ENCODE measurements at places on chromosomes 11 and 22.

GRCh38 chr11:71787098-71787823, 45.7 kb upstream of the DEFB108B start:
- DNase-seq: peak; percentile 97

DNA sequence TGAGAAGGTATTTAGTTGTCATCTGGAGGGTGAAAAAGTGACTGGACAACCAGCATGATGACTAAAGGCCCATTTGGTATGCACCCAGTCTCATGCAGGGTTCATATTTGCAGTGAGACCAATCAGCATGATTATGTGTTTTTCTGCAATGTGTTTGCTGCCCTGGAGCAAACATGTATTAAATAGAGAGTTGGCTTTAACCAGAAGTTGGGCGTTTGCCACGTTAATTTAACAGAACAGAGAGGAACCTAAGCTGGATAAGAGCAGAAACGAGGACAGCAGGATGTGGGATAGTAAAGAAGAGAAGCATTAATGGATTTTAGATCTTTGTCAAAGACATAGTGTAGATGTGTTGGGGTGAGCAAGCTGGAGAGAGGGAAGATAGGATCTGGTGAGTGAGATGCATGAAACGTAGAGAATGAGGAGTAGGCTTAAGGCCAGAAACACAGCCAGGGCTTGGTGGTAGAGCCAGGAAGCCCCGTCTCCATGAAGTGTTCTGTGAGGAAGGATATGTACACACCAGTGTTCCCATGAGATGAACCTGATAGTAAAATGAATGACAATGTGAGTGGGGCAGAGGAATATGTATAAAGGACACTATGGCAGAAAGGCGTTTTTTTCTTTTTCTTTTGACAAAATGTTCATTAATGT, 164.0 kb upstream of the PDGFD start:
- DNase-seq: no peak

GRCh38 chr11:45105233-45105983, 41.0 kb upstream of the PRDM11 start:
- DNase-seq: peak; percentile 94

DNA sequence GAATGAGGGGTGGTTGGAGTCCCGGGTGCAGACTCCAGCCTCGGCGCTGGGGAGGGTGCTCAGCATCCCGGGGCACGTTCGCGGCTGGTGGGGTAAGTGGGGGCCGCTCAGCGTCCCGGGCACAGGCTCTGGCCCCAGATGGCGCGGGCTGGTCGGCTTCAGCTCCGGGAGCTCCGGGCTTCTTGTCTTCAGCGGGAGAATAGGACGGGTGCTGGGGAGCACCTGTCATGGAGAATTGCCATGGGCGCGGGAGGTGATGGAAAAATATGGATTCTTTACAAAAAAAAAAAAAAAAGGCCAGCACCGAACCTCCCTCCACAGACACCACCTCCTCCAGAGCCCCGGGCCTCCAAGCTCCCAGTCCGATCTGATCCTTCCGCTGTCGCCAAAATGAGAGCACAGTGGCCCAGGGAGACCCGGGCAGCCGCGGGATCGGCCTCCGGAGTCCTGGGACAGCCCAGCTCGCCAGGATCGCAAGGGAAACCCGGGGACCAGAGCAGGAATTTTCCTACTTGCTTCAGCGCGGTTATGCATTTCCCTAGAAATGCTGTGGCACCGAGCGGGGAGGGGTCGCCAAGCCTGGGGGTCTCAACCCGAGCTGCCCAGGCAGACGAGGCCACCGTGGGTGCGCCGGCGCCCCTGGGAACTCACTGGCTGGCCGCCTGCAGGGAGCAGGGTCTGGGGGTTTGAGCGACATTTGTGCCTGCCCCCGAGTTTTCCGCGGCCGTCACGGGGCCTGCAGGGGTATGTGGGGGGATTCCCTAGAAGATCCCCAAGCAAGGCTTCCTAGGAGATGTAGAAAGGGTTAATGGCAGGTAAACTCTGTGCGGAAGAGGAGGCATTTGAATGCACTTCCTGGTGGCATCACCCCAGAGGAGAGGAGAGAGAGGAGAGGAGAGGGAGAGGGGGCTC, 1336.9 kb downstream of the BRD1 start:
- DNase-seq: peak; percentile 84

- no peak for DNase-seq
Observed at GRCh38 chr22:21029486-21030025, 2.8 kb downstream of the SLC7A4 start.

DNA sequence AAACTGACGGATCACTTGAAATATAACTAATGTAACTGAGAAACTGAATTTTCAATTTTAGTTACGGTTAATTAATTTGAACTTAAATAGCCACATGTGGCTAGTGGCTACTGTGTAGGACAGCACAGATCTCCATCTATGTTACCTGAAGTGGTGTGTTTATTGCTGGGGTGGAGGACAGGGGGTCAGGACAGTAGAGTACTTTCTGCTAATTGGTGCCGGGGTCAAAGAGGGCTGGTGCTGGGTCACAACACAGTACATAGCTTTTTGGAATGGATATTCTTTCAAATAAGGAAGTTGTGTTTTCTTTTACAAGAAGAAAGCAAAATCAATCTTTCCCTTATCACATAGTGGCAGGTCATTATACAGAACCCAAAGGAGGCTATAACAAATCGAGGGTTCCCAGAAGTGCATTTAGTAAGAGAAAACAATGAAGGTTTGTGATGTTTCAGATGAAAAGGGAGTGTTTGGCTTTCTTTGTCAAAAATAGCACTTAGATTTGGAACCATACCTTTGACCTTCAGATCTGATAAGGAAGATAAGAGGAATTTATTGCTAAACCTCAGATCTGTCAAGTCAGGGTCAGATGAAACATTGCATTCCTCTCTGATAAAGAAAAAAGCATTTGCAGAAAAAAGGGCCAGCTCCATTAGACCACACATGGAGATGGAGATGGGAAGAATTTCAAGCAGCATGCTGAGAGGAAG, 384.5 kb downstream of the AASDHPPT start:
- no peak for DNase-seq

DNA sequence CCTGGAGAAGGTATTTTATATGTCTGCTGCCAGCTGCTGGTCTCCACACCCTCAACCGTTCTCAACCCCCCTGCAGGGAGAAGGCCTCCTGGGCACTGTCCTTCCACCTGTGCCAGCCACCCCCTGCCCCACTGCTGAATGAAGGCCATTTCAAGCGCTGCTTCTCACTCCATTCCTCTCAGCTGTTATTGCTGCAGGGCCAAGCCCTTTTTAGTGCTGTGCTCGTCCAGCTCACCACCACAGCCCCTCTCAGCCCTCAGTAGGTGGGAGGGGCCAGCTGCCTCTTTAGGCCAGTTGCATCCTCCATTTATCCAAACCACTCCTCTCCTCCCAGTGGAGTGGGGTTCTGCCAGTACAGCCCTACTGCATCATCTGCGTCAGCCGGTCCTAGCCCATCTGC, 1.8 kb upstream of the WBP2NL start:
- no peak for DNase-seq

- no peak for DNase-seq
Observed at GRCh38 chr11:31802609-31802989, 8.5 kb downstream of the PAX6 start.

DNA sequence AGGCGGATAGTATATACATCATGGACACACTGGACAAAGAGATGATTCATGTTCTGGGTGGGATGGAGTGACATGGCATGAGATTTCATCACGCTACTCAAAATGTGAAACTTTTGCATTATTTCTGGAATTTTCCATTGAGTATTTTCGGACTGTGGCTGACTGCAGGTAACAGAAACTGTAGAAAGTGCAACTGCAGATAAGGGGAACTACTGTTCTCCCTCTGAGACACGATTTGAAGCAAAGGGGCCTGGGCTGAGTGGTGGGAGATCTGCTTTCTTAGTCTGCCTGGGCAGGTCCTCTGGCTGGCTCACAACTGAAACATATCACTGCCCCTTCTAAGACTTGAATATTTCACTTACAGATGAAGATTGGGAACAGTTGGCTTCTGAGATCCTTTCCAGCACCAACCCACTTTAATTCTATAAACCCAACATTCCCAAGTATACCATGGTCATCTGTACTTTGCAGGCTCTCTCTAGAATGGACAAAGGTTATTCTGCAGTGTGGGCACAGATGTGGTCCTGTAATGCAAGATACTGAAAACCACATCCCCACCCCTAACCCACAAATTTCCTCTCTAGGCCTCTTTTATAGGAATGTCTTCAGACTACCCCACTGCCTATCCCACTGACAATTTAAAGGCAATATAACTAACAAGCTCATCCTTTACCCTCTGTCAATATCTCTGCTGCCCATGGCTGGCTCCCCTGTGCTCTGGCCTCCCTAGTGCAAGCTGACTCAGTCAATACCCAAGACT, 121.1 kb downstream of the KCNC1 start:
- DNase-seq: no peak
